WERI-Rb-1 (cell line): ENCODE measurements at places on chromosomes 1 and 21.

GRCh38 chr21:31220575-31220974, 123.5 kb downstream of the TIAM1 start:
- no peak for DNase-seq

- peak; percentile 88 for DNase-seq
Observed at GRCh38 chr1:17671314-17671705, 83.8 kb upstream of the ACTL8 start.

DNA sequence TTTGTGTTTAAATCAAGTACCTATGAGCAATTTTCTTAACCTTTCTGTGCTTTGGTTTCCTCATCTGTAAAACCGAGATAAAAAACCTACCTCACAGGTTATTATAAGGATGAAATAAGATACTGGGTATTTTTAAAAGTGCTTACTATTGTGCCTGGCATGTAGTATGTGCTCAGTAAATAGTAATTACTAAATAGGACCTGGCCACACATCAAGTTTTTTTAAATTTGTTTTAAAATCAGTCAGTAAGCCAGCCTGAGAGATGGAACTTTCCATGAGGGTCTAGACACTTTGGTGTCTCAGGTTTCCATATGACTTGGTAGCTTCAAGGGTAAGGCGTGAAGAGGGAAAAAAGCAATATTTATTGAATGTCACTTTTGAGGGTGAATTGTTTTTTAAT, 7.0 kb upstream of the ATF3 start:
- DNase-seq = no peak

GRCh38 chr1:48940962-48941732, 164.5 kb upstream of the BEND5 start:
- DNase-seq = no peak

DNA sequence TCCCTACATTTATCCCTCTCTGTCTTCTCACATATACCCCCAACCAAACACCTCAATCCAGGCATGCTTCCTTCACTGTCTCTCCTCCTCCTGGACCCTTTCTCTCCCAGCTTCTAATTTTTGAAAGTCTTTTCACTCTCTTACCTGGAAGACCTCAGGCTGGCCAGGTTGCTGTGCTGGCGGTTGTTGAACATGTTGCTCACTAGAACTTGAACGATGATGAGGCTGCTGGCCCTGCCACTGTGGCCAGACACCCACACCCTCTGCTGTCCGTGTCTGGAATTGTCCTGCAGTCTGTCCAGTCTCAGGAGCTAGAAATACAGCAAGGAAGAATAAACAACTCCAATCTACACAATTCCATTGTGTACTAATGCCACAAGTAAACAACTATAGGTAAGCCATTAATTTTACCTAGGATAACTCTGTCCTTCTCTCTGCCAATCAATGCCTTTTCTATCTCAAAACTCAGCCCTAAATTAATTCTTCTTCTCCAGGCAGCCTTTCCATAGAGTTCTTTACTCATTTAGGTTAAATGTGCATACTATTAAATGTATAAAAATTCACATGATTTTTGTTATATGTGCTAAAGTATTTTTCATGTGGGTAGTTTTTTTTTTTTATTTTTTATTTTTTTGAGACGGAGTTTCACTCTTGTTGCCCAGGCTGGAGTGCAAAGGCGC, 5.1 kb upstream of the CTSK start:
- peak; percentile 93 for DNase-seq

DNA sequence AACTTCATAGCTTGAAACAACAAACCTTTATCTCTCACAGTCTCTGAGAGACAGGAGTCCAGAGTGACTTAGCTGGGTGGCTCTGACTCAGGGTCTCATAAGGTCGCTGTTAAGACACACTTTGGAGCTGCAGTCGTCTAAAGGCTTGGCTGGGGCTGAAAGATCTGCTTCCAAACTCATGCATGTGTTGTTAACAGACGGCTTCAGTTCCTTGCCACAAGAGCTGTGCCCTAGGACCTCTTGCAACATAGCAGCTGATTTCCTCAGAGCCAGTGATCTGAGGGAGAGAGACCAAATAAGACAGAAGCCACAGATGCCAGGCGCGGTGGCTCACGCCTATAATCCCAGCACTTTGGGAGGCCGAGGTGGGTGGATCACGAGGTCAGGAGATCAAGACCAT, 176.8 kb downstream of the DISC1 start:
- DNase-seq = no peak
